Hematopoietic multipotent progenitor cell treated with erythropoietin and hydrocortisone succinate and interleukin-3 and kit ligand, for 6 days (in vitro differentiated cells): ENCODE measurements at places on chromosomes 12 and 14.
A peak's percentile ranks its signal among the peaks of the same experiment; 100 is the strongest.

GRCh38 chr14:99472937-99473336, 7.7 kb downstream of the SETD3 start:
- no peak for DNase-seq

- no peak for DNase-seq
These were observed 24.3 kb downstream of the DLK1 start for GRCh38 chr14:100750762-100751699.

DNA sequence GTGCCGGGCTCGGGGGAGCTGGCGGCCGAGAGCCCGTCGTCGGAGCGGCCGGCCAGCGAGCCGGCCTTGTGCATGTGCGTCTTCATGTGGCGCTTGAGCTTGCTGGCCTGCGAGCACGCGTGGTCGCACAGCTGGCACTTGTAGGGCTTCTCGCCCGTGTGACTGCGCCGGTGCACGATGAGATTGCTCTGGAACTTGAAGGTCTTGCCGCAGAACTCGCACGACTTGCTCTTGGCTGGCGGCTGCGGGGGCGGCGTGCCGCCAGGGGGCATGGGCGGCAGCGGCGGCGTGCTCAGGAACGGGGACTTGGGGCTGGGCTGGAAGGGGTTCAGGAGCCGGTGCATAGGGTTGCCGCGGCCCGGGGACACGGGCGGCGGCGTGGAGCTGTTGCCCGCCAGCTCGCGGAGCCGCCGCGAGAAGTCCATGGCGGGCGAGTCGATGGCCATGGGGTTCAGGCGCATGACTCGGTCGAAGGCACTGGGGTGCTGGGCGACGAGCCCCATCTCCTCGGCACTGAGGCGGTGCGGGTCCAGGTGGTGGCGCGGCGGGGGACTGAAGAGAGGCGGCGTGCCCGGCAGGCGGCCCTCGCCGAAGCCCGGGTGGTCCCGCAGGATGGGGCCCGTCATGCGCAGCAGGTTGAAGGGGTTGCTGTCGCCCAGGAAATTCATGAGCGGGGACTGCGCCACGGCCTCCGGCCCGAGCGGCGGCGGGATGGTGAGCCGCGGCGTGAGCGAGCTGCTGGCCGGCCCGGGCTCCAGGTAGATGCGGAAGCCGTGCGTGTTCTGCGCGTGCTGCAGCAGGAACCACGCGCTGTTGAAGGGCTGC, 96.5 kb downstream of the BCL11B start:
- DNase-seq = no peak

DNA sequence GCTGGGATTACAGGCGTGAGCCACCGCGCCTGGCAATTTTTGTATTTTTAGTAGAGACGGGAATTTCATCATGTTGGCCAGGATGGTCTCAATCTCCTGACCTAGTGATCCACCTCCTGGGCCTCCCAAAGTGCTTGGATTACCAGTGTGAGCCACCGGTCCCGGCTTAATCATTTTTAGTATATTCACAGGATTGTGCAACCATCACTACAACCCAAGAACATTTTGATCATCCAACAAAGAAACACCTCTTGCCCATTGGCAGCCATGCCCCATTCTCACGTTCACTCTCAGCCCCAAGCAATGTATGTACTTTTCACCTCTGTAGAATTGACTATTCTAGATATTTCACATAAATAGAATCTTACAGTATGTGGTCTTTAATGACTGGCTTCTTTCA, 19.9 kb downstream of the SP1 start:
- DNase-seq = no peak

- no peak for DNase-seq
These were observed 27.8 kb downstream of the FBXL14 start for GRCh38 chr12:1566449-1567135.

DNA sequence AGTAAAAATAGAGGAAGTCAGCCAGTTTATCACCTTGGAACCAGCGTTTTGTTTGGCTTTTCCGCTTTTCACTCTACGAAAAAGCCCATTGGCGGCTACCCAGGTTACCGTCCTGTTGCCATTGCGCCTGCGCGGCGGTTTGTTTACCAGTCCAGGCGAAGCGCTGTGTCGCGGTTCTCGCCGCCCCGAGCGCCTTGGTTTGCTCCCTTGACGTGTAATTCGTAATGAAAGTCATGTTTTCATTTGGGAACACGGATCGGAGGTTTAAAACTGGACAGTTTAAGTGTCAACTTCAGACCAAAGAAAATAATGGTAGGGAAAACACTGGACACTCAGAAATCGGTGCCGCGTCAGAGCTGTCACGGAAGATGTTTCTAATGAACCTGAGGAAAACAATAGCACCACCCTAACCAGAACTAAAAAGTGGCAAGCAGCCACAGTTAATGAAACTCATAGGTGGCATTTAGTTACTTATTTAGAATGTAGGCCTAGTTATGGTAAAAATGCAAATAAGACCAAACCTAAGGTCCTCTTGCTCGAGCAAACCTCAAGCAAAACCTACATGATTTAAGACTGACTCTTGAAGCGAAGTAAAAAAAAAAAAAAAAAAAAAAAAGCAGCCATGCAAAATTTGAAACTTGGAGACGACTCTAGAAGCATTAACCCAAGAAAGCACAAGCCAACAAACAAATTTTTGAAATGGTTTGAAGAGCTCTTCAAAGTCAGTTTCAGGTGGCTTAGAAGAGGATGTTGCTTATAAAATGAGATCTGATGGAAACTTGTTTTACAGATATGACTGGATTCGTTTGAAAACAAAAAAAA, 790 bp upstream of the GPR19 start:
- DNase-seq = peak; percentile 98

DNA sequence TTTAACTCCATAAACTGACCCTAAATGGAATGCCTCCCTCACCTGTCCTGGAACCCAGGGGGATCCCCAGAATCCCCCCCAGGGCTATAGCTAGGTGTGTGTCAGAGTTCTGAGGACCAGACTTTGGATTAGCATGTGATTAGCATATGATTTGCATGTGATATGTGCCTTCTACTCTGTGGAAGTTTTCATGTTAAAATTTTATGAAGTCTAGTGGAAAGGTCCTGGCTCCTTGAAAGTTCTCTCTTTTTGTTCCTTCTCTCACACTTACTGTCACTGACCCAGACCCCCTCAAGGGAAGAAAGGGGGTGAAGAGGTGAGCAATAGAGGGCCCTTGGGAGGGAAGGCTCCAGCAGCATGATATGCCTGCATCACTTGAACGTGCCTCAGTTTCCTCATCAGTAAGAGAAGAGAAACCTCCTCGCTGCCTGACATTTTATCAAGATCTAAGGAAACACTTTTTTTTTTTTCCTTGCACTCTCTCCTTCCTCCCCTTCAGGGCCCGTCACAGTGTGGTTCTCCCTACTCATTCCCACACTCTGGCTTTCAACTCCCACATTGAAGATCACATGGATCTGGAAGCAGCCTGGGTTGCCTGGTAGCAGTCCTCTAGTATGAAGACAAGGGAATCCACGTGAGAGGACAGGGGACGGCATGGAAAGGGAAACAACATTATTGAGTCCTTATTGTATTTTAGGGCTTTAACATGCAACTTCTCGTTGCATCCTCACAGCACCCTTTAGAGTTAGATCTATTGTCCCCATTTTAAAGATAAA, 3.3 kb upstream of the C1QL4 start:
- DNase-seq = no peak

DNA sequence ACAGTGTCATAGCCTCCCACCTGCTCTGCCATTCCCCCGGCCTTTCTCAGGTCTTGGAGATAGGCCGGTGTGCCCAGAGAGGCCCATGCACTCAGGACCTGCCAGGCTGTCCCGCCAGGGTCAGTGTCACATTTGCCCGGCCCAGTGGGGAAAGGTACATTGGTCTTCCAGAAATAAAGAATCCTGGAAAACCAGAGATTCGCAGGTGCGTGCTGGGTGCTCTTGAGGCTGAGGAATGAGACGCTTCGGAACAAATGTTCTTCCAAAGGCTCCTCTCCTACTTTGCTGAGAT, 205.8 kb upstream of the RTL1 start:
- no peak for DNase-seq

DNA sequence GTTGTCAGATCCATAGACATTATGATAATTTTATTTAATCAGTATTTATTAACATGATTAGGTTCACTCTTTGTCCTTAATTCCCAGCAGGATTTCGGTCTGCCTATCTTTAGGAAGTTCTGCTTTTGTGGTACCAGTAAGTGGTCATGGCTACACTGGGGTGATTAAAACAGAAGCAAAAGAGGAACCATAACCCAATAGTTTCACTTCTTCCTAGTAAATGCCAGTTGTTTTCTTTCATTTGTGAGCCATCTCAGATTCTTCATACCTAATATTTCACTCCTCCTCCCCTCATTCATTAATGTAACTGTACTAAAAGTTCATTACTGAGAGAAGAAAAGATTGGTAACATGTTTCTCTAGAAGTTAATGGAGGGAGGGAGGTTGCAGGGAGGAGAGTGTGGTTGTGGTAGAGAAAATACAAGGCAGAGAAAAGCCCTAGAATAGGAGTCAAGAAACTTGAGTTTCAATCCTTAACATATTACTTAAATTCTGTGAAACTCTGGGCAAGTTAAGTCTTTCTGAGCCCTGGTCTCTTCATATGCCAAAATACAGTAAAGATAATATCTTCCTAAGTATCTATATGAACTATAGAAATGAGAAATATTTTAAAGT, 101.2 kb downstream of the PEBP1 start:
- DNase-seq = peak; percentile 44

GRCh38 chr12:108722992-108723766, 8.1 kb downstream of the CORO1C start:
- DNase-seq = peak; percentile 64

- DNase-seq = no peak
These were observed 702.3 kb downstream of the TMEM121 start for GRCh38 chr14:106228541-106229158.

DNA sequence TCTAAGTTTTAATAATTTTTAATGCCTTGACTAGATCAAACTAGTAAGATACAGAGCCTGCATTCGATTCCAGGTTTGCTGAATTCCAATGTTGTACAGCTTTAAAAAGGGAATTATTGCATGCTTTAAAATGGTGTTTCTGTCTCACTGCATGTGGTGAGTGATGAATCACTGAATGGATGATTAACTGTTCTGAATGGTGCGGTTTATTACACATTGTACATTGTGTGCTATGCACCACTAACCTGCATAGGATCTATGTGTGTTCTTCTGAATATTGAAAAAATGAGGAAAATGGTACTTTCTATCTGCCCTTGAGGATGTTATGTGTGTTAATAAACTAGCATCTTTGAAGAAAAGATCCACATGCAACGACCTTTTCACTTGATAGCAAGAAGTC, 231.7 kb downstream of the NRXN3 start:
- no peak for DNase-seq

- no peak for DNase-seq
These were observed 343.9 kb downstream of the NPAS3 start for GRCh38 chr14:33282331-33283230.

- no peak for DNase-seq
These were observed 76.3 kb upstream of the FLRT2 start for GRCh38 chr14:85453401-85454225.

GRCh38 chr12:13454991-13455777, 258.7 kb downstream of the EMP1 start:
- no peak for DNase-seq
